Suppressor macrophage (primary cell): ENCODE measurements at places on chromosomes 6 and 20.

- no peak for DNase-seq
Measured at GRCh38 chr6:14612016-14612980, 494.7 kb downstream of the CD83 start.

DNA sequence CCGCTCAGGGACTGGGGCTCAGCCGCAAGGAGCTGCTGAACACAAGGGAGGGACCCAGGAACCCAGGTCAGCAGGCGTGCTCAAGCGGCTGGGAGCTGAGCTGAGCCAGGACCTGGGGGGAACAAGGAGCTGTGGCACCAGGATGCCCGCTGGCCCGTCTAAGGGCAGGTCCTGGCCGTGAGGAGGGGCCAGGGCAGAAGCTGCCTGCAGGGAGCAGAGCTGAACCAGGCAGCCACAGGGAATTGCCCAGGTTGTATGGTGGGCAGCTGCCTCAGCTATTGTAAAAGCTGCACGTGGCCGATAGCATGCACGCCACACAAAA lies 133.3 kb downstream of the AGPAT4 start:
- no peak for DNase-seq

DNA sequence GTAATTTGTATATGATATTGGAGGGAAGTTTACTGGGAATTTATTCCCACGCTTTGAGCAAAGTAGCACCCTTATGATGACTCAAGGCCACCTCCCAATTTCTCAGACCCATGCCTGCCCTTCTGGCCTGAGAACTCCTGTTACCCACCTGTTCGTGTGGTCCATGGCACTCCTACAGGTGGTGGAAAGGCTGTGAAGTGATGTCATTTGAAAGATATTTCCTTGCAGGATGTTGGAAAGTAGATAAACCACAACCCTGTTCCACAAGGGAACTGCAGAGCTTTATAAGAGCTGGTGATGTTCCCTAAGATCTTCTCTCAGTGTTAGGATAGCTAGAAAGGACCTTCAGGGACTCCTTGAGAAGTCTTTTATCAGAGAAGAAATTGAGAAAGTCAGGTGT lies 70.5 kb downstream of the ADGRG6 start:
- DNase-seq, result no peak

DNA sequence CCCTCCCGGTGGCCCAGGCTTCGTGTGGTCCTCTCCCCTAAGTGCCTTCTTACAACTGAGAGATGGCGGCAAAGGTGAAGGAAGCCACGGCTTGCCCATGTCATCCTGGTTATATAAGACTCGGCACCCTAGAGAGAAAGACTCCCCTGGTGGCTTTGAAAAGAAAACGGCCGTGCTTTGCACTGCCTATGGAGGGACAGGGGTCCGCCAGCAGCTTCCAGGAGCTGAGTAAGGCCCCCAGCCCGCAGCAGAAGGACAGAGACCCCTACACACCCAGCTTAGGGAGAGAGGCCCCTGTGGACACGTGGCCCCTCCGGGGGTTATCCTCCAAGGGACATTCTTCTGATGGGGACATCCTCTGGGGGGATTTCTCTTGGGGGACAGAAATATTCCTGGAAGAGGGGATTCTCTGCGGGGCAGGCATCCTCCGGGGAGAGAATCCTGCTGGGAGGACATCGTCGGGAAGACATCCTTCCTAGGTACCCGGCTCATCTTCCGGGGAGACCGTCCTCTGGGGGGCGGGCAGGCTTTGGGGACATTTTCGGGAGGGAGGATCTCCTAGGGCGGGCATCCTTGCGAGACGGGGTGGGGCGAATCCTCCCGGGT lies 511 bp upstream of the OGFR start:
- no peak for DNase-seq

DNA sequence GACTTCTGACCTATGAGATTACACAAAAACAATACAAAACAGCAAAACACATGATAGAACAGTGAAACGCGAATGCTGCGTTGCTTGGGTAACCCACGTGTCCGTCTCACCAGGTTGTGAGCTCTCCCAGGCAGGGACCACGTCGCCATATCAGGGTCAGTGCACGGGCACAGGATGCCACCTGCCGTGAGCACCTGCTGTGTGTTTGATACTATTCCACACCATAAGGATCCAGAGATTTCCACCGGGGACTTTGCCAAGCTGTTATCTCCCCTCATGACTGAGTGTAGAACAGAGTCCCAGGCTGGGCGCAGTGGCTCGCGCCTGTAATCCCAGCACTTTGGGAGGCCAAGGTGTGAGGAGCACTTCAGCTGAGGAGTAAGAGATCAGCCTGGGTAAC lies 288.0 kb downstream of the BMP7 start:
- no peak for DNase-seq

GRCh38 chr20:41028359-41029149 lies at the start of gene TOP1:
Gene TOP1 (plus strand): TSS chr20:41028822. CDS start chr20:41029068, 246 bp downstream.
- peak; percentile 100 for DNase-seq

GRCh38 chr6:42935322-42935721 lies 6.0 kb downstream of the CNPY3 start:
- DNase-seq, result no peak

GRCh38 chr6:127581576-127581975 lies 4.6 kb downstream of the C6orf58 start:
- DNase-seq, result no peak

DNA sequence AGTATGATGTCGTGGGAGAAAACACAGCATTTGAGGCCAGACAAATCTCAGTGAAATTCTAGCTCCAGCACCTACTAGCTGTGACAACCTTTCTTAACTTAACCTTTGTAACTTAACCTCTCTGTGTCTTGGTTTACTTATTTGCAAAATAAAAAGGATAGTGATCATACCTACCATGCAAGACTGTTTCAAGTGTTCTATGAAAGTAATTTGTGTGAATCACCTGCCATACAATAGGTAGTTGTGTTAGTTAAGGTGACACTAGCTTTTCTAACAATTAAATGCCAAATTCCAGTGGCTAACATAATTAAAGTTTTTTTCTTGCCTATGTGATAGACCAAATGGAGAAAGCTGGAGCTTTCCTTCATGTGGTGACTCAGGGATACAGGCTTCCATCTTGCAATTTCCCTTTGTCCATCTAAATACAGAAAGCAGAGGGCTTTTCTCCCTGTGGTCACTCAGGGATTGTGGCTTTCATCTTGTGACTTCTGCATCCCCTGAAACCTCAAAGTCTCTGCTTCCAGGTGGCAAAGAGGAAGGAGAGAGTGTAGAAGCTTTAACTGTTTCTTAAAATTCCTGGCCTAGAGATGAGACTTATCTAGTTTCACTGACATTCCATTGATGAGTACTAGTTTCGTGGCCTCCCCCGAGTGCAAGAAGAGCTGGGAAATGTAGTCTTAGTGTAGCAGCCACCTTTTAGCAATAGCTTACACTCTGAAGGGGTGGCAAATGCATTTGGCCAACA lies 311.4 kb downstream of the CLIC5 start:
- no peak for DNase-seq

- DNase-seq, result no peak
Measured at GRCh38 chr6:21294144-21294543, 299.4 kb upstream of the SOX4 start.

DNA sequence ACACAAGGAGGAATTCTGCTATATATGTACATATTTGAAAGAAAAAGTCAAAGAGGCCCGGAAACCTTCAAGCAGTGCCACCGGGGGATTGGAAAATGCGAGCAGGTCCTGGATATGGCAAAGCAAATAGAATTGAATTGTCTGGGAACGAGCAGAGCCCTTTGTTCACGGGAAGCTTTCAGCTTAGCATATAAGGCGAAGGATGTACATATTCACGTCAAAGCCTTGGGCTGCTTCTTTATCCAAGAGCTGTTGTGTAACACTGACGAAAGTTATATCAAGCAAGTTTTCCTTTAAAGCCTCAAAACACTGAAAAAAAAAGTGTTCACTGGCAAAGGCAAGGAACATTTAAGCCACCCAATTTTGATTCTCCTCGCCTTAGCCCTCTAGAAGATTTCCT lies 171.0 kb downstream of the GPX5 start:
- no peak for DNase-seq
